Fibroblast of villous mesenchyme (primary cell): ENCODE measurements at places on chromosomes 3 and 15. TPM values are rescaled to one million over a fixed set of nuclear protein-coding genes. Genes with fewer than 3 reads are reported as not detected.

REC114 gene
- not detected in 2 replicates for total RNA-seq

CYP8B1 gene
- total RNA-seq, result not detected in 2 replicates

KNG1 gene
- not detected in 2 replicates for total RNA-seq

DNA sequence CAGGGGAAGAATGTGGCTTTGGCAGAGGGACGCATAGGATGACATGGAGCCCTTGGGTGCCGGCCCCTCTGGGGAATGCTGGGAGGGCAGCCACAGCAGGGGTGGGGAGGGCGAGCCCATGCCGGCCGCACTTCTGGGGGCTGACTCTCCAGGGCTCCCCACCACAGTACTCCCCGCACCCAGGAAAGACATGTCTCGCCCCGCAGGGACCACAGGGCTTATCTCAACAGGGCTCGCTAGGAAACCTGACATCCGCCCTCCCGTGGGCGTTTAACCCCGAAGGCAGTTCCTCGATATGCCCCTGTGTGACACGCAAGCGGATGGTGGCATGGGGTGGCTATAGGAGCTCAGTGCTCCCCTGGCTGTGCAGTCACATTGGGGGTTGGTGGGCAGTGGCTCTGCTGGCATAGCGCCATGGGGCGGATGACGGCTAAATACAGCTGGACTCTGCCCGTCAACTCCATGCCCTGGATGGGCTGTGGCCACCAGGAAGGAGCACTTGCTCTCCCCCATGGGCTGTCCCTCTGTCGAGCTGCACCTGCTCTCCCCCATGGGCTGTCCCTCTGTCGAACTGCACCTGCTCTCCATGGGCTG is 141.4 kb downstream of the ADAMTS17 start:
- DNase-seq, result no peak

DNA sequence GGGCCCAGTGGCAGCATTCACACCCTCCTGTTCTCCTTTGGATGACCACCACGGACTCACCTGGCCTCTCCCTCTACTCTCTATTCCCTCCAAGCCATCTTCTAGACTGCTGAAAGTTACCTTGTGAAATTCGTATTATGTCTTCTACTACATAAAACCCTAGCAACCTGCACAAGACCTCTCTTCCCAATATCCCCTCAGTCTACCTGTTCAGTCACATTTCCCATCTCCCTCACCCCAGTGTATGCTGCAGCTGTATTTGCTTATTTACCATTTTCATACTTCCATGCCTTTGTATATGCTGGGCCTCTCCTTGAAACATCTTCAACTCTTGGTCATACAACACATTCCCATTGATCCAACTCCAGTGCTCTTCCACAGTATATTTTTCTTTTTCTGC is 35.3 kb downstream of the DET1 start:
- DNase-seq, result no peak

DNA sequence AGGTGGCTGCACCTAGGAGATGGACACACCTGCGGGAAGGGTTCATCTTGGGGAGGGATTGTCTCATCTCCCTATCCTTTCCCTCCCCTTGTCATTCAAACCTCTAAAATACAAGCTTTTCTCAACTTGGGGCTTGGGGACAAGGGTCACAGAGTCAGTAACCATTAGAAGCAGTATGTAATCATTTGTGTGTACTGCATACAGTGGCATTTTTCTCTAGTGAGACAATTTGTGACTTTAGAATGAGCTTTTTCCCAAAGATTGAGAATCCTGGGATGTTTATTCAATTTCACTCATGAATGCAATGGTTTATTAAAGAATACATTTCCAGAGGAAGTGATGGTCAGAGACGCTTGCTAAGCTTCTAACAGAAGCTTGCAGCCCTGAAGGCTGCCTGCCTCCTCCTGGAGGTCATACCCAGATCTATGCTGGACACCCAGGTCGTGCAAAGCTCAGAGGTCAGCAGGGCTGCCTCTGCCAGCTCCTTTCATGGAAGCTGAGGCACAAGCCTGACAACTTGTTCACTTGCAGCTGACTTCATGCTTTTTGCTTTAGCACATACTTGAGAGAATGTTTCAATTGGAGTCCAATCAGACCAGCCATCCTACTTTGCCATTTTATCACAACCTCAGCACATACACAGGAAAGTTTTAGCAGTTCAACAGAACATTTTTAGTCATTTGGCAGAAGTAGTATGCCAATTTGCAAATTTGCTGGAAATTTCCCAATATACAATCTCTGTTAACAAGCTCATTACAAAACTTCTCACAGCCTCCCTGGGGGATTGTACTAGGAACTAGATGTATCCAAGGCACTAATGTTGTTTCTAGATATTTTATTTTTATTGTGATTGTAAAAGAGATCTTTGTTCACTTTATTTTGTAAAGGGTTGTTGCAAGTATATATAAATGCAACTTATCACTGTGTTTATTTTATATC is 25.6 kb upstream of the ALDH1L1 start:
- DNase-seq, result no peak

DNA sequence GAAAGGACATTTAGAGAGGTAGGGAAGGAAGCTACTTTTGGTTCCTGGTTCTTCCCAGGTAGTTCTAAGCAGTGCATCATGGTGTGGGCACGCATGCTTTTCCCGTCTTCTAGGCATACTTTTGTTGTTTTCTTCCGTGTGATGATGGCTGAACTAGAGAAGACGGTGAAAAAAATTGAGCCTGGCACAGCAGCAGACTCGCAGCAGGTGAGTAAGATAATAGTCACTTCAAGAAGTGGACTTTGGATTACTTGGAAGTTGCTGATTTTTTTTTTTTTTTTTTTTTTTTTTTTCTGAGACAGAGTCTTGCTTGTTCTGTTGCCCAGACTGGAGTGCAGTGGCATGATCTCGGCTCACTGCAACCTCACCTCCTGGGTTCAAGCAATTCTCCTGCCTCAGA is 17.9 kb downstream of the FANCD2OS start:
- DNase-seq, result no peak

- no peak for DNase-seq
Measured at GRCh38 chr3:126135071-126135405, 45.3 kb downstream of the ALDH1L1 start.

DNA sequence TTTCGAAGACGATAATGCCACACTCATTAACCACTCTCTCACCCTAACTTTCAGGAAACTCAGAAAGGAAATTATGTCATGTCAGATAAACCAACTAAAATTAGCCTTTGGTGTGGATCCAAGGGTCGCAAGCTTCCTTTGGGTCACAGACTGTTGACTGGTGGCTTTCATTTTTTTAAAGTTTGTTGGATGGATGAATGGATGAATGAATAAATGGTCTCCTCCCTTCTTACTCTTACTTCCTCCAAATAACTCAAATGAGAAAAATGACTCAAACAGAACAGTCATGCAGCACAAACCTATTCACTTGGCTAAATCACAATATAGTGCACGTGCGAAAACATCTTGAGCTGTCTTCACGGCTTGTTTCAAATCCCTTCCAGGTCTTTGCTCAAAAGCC is 82.9 kb upstream of the HACD2 start:
- no peak for DNase-seq

GRCh38 chr15:73341886-73342600 is 26.7 kb downstream of the HCN4 start:
- DNase-seq, result no peak

- DNase-seq, result no peak
Measured at GRCh38 chr3:196638861-196639482, 522 bp upstream of the NRROS start.

DNA sequence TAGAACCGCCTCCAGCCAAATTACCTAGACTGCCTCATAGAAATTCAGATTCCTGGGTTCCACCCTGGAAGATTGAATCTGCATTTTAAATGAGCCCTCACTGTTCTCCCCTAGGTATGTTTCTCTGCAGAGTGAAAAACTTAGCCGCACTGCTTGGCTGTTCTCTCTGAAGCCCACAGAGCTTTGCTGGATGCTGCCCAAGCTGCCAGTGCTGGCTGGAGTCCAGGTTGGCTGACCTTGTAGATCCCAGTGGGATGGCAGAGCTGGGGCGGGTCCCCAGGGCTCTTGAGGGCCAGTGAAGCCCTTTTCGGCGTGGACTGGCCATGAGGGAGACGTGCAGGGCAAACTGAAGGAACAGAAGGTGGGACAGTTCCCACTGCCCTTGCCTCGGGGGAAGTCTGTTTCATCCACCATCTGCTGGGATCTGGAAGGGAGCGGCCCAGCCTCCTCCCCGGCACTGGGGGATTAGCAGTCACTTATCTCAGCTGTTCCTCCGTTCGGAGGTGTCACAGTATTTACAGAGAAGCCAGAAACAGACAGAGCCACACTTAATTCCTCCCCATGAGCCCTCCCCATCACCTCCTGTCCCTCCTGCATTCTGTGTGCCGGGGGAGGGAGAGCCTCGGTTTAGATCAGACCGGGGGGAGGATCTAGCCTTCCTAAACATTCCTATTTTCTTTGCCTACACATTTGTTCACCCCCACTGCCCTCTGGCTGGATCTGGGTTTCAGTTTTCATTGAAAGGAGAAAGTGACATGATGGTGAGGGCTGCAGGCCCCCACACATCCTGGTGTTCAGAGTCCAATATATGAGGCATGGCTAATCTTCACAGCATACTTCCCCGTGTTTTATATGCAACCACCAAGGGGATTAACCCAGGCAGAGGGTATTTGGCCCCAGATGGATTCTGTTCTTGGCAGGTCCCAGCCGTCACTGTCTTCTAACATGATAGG is 4.1 kb upstream of the ACTC1 start:
- DNase-seq, result peak; percentile 59

- DNase-seq, result no peak
Measured at GRCh38 chr3:15707779-15708178, 90.0 kb downstream of the ANKRD28 start.

- no peak for DNase-seq
Measured at GRCh38 chr15:71800190-71800589, 10.2 kb upstream of the NR2E3 start.

GRCh38 chr3:112086076-112086854 is at the start of gene C3orf52:
Gene C3orf52 (plus strand): TSS chr3:112086389. CDS start chr3:112086408, 19 bp downstream.
- peak; percentile 72 for DNase-seq

- peak; percentile 19 for DNase-seq
Measured at GRCh38 chr3:175411405-175411804, 552.3 kb downstream of the NAALADL2 start.
